ENCODE measurements at places on chromosomes 4 and X.

GRCh38 chr4:165398570-165398969, 19.8 kb downstream of the CPE start:
- peak; percentile 94 for DNase-seq
- H3K36me3 ChIP-seq = no peaks in the 10 kb centered on the region
- peaks cover 26% of the 10 kb centered on the region for H3K4me1 ChIP-seq
- H3K27ac ChIP-seq = no peak overlapping the region

GRCh38 chr4:61771056-61771455, 570.9 kb downstream of the ADGRL3 start:
- H3K36me3 ChIP-seq = no peaks in the 10 kb centered on the region
- no peak overlapping the region for H3K4me3 ChIP-seq
- H3K27me3 ChIP-seq = no peaks in the 10 kb centered on the region
- H3K27ac ChIP-seq = no peak overlapping the region

DNA sequence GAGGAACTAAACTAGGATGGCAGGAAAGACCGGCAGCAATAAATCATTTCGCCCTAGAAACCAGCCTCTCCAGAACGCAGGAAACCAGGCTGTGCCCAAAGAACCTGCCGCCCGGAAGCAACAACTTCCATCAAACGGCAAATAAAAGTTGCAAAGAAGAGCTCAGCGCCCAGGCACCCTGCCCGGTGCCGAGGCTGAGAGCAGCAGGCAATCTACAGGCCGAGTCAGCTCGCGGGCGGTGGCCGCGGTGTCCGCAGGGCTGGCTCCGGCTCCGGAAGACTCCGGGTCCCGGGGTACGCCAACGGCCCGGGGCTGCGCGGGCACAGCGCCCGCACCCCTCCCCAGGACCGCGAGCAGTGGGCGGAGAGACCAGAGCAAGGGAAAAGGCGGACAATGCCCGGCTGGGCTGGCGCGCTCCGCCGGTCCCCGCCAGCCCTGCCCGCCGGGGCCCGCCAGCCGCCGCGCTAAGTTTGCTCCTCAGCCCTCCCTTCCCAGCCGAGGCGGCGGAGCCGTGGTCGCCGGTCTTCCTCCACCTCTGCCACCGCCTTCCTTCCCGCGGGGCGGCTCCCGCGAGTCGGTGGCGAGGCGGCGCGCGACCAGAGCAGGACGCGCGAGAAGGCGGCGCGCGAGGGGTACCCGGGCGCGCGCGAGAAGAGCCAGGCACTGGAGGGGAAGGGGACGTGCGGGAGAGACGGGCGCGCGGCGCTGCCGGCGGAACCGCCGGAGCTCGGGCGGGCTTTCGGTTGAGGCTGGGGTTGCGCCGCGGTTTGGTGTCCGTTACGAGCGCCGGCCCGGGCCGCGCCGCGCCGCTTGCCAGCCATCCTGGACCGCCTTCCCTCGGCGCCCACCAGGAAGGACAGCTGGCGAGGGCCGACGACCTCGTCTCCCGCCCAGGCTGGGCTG, 733 bp downstream of the FRYL start:
- H3K4me3 ChIP-seq = peak overlapping the region; percentile 96
- peaks cover 27% of the 10 kb centered on the region for H3K4me1 ChIP-seq
- DNase-seq = peak; percentile 79
- peak overlapping the region; percentile 93 for H3K27ac ChIP-seq
- H3K27me3 ChIP-seq = no peaks in the 10 kb centered on the region
- no peaks in the 10 kb centered on the region for H3K36me3 ChIP-seq

- no peak overlapping the region for H3K27ac ChIP-seq
- peak; percentile 10 for DNase-seq
- no peaks in the 10 kb centered on the region for H3K36me3 ChIP-seq
- no peaks in the 10 kb centered on the region for H3K27me3 ChIP-seq
- no peaks in the 10 kb centered on the region for H3K4me1 ChIP-seq
Measured at GRCh38 chr4:89254847-89255246, 52.8 kb downstream of the GPRIN3 start.

- no peak overlapping the region for H3K4me3 ChIP-seq
- peaks cover 3% of the 10 kb centered on the region for H3K4me1 ChIP-seq
- no peak for DNase-seq
Measured at GRCh38 chr4:16122784-16123183, 39.0 kb upstream of the PROM1 start.

- H3K27ac ChIP-seq = no peak overlapping the region
- no peak for DNase-seq
- peaks cover 19% of the 10 kb centered on the region for H3K27me3 ChIP-seq
- H3K4me3 ChIP-seq = no peak overlapping the region
- H3K36me3 ChIP-seq = no peaks in the 10 kb centered on the region
- H3K4me1 ChIP-seq = no peaks in the 10 kb centered on the region
Measured at GRCh38 chr4:103478734-103479133, 241.1 kb downstream of the TACR3 start.

- H3K27ac ChIP-seq = no peak overlapping the region
- no peak overlapping the region for H3K4me3 ChIP-seq
- H3K27me3 ChIP-seq = no peaks in the 10 kb centered on the region
- H3K4me1 ChIP-seq = no peaks in the 10 kb centered on the region
- peak; percentile 65 for DNase-seq
Measured at GRCh38 chr4:137819964-137820383, 287.7 kb upstream of the PCDH18 start.

DNA sequence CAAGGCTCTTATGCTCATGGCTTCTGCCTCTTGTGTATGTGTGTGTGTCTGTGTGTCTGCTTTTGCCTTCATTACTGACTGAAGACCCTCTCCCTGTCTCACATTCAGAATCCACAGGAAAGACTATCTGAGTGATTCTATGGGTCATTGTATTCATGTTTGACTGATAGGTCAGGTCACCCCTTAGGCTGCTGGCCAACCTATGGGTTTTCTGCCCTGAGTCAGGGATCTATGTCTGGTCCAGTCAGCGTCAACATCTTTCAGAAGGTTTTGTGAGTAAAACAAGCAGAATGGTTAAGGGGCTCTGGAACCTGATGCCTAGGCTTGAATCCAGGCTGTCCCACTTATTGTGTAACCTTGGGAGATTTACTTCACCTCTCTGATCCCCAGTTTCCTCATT, 30.5 kb downstream of the NHSL2 start:
- no peak for DNase-seq
- H3K36me3 ChIP-seq = no peaks in the 10 kb centered on the region
- no peaks in the 10 kb centered on the region for H3K4me1 ChIP-seq
- no peaks in the 10 kb centered on the region for H3K27me3 ChIP-seq

- H3K27me3 ChIP-seq = peaks cover 21% of the 10 kb centered on the region
- no peak overlapping the region for H3K27ac ChIP-seq
- H3K4me1 ChIP-seq = no peaks in the 10 kb centered on the region
- H3K4me3 ChIP-seq = no peak overlapping the region
Measured at GRCh38 chr4:1600211-1600780, 83.8 kb downstream of the FAM53A start.

- DNase-seq = no peak
- no peaks in the 10 kb centered on the region for H3K36me3 ChIP-seq
- no peaks in the 10 kb centered on the region for H3K27me3 ChIP-seq
- no peak overlapping the region for H3K4me3 ChIP-seq
Measured at GRCh38 chr4:151473521-151474097, 64.6 kb downstream of the FHIP1A start.

- no peak overlapping the region for H3K4me3 ChIP-seq
- peaks cover 39% of the 10 kb centered on the region for H3K36me3 ChIP-seq
- peak; percentile 61 for DNase-seq
Measured at GRCh38 chrX:47562615-47563243, 1.7 kb downstream of the ARAF start.

DNA sequence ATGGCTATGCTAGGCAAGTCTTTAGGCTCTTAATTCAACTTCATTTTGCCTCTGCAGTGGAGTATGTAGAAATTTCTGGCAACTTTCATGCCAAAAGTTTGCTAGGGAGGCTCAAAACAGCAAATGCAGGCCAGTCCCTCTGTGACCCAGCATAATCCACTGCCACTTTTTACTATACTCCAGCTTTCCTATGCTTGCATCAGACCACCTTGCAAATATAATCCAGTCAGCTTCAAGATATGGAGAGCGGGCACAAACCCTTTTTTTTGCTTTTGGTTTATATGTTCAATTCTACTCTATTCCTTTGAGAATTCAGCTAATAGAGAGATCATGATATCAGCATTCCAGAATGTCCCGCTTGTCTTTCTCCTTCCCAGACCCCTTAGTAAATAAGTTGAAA, 192.0 kb upstream of the PABPC4L start:
- no peak overlapping the region for H3K27ac ChIP-seq
- no peak for DNase-seq
- no peak overlapping the region for H3K4me3 ChIP-seq
- no peaks in the 10 kb centered on the region for H3K27me3 ChIP-seq

DNA sequence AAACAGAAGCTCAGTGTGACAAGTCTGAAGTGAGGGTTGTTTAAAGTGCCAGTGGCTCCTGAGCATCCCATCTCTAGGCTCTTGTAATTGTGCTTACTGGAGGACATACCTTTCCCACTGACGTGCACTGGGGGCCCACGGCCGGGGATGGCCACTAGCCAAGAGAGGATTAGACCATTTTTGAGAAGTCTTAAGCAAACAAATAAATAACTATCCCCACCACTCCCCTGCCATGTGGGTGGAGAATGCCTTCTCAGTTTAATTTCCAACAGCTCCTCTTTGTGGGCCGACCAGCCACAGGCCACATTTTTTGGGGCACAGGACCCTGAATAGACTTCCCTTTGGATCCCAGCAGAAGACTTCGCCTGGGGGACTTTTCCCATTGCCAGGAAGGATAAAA, 125.0 kb upstream of the MSX1 start:
- H3K36me3 ChIP-seq = no peaks in the 10 kb centered on the region
- no peak overlapping the region for H3K27ac ChIP-seq
- peaks cover 9% of the 10 kb centered on the region for H3K4me1 ChIP-seq
- H3K4me3 ChIP-seq = no peak overlapping the region
- no peak for DNase-seq

GRCh38 chrX:33726281-33727160, 405.6 kb downstream of the FAM47A start:
- H3K27ac ChIP-seq = no peak overlapping the region
- no peak for DNase-seq
- peak overlapping the region; percentile 23 for H3K4me3 ChIP-seq
- no peaks in the 10 kb centered on the region for H3K27me3 ChIP-seq

DNA sequence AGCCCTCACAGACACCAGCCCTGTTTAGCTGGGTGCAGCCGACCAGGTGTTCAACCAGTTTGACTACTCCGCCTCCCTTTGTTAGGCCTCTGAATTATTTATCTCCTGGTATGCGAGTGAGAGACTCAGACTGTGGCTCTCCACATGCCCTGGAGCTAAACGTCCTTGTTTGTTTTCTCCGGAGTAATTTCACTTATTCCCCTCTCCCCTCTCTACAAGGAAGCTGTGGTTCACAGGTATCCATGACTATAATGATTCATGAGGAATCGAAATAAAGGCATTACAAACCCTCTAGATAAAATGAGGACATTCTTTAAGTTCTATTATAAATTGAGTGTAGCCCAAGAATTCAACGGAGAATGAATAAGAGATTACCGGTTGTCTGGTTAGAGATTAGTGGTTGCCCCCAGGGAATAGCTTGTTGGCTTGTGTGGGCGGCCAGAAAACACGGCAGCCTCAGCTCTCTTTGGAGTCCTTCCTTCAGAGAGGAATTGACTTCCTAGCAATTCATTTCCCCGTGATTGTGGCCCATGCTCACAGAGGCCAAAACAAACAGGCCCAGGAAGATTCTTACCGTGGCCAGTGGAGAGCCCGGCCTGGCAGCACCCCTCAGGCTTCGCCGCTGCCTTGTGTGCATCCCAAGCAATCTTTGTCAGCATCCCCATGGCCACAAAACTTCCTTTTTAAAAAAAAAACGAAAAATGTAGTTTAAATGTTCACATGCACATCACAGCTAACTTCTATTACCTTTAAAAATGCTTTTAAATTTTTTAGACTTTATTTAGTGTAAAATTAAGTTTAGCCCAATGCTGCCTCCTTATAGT, 60.2 kb upstream of the CBR4 start:
- no peaks in the 10 kb centered on the region for H3K36me3 ChIP-seq
- peaks cover 27% of the 10 kb centered on the region for H3K4me1 ChIP-seq
- H3K4me3 ChIP-seq = peak overlapping the region; percentile 12
- H3K27me3 ChIP-seq = no peaks in the 10 kb centered on the region
- peak; percentile 92 for DNase-seq
- peak overlapping the region; percentile 70 for H3K27ac ChIP-seq

DNA sequence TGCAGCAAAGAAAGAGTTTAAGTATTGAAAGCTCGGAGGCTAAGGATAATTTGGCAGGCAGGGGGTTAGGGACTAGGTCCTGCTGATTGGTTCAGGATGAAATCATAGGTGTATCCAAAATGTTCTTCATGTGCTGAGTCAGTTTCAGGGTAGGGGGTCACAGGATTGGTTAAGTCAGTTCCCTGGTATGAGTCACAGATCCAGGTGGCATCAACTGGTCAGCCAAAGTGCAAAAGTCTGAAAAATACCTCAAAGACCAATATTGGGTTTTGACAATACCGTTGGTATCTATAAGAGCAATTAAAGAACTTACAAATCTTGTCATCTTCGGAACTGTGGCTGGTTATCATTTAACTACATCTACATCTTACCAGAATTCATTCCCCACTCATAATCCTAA, 25.6 kb upstream of the PRDM8 start:
- no peak overlapping the region for H3K4me3 ChIP-seq
- H3K4me1 ChIP-seq = no peaks in the 10 kb centered on the region
- H3K36me3 ChIP-seq = no peaks in the 10 kb centered on the region
- H3K27ac ChIP-seq = no peak overlapping the region
- no peak for DNase-seq
- H3K27me3 ChIP-seq = no peaks in the 10 kb centered on the region

GRCh38 chrX:154443992-154444754, at the start of gene FAM50A:
Gene FAM50A (plus strand): TSS chrX:154444141. CDS start chrX:154444236, 95 bp downstream.
- H3K4me3 ChIP-seq = peak within 1 kb of the TSS; percentile 61
- H3K27me3 ChIP-seq = no peaks in the 10 kb centered on the region
- H3K4me1 ChIP-seq = peaks cover 6% of the 10 kb centered on the region
- DNase-seq = peak; percentile 75

DNA sequence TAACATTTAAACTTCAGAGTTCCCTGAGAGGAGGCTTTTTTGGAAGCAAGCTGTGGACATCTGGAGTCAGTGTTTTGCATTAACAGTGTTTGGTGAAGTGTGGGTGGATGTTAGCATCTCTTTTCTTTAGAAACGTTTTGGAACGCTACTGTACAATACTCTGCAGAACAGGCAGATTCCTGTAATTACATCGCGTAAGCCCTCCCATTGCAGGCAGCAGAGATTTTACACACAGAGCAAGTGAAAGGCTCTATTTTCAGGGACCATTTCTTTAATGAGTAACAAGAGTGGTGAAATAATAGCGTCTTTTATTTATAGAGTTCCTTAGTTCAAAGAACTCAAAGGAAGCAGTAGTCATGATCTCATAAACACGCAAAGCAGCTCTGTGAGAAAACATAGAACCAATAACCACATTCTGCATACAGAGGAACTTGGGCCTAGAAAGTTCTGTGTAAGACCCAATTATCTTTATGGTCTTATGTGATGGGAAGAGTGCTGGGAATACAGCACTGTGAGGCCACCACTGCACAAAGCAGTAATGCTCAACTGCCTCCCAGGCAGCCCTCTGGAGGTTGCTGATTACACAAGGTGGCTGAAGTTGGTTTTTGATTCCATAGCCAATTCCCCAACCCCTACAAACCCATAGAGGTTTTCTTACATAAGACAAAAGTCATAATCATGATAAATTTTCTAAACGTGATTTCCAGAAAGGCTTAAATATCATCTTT, 298.7 kb upstream of the EPHA5 start:
- no peaks in the 10 kb centered on the region for H3K27me3 ChIP-seq
- no peak overlapping the region for H3K4me3 ChIP-seq
- no peaks in the 10 kb centered on the region for H3K4me1 ChIP-seq
- DNase-seq = peak; percentile 35
- no peaks in the 10 kb centered on the region for H3K36me3 ChIP-seq
